ENCODE measurements at places on chromosomes 12 and 14.

DNA sequence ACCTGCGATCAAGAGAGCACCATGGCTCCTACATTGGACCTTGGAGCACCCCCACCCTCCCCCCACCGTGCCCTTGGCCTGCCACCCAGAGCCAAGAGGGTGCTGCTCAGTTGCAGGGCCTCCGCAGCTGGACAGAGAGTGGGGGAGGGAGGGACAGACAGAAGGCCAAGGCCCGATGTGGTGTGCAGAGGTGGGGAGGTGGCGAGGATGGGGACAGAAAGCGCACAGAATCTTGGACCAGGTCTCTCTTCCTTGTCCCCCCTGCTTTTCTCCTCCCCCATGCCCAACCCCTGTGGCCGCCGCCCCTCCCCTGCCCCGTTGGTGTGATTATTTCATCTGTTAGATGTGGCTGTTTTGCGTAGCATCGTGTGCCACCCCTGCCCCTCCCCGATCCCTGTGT is 1.8 kb upstream of the RNU7-1 start:
- no peak for DNase-seq

DNA sequence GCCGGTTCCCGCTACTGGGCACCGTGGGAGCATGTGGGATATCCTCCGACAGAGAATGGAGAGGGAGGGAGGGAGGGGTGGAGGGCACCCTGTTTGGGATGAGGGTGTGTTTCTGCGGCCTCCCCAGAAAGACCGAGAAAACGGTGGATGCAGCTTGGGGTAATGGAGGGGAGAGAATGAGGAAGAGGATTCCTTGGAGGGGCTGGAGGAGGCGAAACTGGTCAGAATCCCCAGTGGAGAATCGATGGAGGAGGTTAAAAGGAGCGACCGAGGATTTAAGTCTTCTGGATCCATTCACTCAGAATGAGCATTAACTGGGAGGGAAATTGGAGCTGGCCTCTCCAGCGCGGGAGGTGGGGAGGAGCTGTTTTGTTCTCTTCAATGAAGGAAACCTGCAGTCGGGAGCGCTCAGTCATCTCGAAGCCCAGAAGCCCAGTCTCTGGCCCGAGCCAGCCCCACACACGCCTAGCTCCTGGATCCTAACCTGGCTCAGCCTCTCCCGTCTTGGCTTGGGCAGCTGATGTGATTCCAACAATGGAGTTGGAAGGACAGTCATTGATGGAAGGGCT is 581 bp downstream of the ARG2 start:
- peak; percentile 45 for DNase-seq

- DNase-seq = no peak
Measured at GRCh38 chr14:103706551-103707328, 8.5 kb downstream of the XRCC3 start.

GRCh38 chr12:62627181-62627580 is 160.6 kb downstream of the MON2 start:
- no peak for DNase-seq

DNA sequence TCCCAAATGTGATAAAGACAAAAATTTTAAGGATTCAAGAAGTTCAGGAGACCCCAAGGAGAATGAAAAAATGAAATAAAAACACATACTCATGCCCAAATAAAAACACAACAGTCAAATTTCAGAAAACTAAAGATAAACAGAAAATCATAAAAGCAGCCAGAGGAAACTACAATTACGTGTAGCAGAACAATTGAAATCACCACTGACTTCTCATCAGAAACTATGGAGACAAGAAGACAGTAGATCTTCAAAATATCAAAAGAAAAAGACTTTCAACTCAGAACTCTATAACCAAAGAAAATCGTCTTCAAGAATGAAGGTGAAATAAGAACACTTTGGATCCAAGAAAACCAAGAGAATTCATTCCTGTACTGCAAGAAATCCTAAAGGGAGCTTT is 54.9 kb downstream of the DIO3 start:
- no peak for DNase-seq
